ENCODE measurements at places on chromosomes 3 and 15. TPM values are rescaled to one million over a fixed set of nuclear protein-coding genes. Genes with fewer than 3 reads are reported as not detected.

- DNase-seq: no peak
Observed at GRCh38 chr3:188760408-188760807, 411.4 kb upstream of the TPRG1 start.

DNA sequence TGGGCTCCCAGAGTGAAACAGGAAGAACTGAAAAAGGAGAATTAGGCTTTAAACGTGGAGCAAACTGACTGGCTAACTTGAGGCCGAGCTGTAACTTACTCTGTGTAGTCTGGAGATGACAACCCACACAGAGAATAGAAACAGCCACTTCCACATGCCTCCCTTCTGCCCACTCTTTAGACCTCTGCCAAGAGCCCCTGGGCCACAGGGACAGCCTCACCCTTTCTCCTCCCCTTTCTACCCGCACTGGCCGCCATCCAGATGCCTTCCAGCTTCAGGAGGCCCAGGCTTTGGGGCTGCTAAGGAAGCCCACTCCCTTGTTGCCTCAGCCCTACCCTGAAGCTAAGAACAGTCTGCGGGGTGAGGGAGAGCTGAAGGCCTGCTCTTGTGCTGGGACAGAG is 6.8 kb downstream of the ARHGAP31 start:
- DNase-seq: no peak

The PROK2 gene
- not detected for total RNA-seq

DNA sequence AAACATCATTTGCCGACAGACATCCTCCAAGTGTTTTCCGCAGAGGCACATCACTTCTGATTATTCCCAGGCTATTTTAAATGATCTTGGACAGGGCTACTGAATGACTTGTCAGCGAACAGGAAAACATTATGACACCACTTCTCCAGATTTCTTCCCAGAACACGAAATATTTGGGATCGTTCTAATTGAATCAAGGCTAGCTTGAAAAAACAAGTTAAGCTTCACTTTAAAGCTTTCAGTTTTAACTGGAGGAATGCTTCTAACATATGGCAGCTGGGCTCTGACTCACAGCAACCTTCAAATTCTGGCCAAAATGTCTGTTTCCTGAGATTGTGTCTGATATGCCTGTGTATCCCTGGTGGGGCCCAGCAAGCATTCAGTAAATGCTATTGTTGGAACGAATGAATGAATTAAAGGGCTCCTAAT is 127.0 kb upstream of the ICE2 start:
- no peak for DNase-seq

DNA sequence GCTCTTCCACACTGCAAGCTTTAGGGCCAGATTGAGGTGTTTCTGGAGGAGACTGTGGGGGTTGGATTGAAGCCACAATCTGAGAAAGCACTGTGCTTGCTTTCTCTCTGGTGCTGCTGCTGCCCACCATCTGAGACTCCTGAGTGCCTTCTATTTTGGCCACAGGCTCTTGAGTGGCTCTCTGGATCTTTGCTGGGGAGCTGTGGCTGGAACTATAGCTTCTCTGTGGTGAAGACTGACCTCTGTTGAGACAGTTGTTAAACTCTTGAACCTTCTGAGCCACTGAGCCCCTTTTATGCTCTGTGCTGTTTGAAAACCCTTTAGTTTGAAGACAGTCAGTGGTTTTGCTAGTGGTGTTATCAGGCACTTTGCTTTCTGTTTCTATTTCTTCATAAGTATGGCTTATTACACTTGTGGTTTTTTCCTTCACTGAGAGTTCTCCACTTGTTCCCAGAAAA is 108.7 kb upstream of the TSPAN3 start:
- peak; percentile 54 for DNase-seq

GRCh38 chr15:50774450-50774849 is 8.9 kb upstream of the SPPL2A start:
- no peak for DNase-seq

DNA sequence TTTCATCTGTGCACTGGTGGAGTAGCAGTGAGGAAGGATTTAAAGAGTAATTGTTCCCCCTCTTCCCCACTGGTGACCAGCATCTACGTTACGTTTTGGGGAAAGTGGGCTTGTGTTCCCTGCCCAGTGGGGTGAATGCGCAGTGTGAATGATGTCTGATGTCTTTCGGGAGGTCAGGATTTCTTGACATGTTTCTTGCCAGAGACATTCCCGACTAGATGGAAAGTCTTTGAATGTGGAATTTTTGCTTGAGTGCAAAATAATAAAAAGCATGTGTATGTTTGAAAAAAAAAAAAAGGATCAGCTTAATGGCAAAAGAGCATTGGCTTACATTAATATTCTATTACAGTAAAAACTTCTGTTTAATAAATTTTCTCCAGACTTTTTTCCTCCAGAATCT is 632.2 kb downstream of the FOXP1 start:
- DNase-seq: no peak

GRCh38 chr3:126895178-126896066 is 87.5 kb upstream of the PLXNA1 start:
- DNase-seq: no peak

DNA sequence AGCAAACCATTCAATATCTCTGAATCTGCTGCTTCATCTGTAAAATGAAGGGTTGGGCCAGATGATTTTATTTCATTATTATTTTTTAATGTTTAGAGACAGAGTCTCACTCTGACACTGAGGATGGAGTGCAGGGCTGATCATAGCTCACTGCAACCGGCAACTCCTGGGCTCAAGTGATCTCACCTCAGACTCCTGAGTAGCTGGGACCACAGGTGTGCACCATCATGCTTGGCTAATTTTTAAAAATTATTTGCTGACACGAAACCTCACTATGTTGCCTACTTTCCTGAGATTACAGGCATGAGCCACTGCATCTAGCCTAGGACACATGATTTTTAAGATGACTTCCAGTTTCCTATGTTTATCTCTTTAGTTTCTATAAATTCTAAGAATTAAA is 105.8 kb downstream of the P3H2 start:
- no peak for DNase-seq

DNA sequence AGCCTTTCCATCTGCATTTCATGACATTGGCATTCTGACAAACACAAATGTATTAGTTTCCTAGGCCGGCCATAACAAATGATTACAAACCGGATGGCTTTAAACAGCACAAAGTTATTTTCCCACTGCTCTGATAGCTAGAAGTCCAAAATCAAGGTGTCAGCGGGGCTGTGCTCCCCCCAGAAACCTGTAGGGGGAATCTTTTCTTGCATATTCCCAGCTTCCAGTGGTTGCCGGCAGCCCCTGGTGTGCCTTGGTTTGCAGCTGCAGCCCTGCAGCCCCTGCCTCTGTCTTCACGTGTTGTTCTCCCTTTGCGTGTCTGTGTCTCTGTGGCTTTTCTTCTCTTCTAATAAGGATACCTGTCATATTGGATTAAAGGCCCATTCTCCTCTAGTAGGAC is 79.0 kb upstream of the CDV3 start:
- DNase-seq: no peak

- DNase-seq: no peak
Observed at GRCh38 chr3:117398141-117398899, 688.7 kb downstream of the TUSC7 start.

The CHDH gene
- total RNA-seq: 0.11 TPM

DNA sequence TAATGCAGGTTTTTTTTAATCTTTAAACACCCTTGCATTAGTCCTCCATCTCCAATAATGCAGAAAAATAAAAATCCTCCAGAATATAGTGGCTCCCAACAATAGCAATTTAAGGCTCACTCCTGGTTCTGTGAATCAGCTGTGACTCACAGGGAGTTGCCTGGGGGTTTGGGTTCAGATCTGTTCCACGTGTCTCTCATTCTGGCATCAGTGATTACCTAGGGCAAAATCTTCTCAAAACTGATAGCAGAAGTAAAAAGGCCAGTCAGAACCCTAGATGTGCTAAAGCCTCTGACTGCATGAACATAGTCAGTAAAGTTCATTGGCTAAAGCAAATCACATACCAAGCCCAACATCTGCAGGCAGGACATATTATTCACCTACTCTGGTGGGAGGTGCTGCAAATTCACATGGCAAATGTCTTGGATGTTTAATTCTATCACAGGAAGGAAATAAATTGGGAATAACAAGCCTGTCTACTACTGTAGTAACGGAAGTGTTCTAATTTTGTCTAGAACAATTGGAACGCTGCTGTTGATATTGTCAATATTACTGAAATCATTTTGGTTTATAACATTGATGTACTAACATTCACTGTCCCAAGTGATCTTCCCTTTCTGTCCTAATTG is 364.1 kb upstream of the CNTN4 start:
- DNase-seq: no peak
